ENCODE measurements at places on chromosomes 12 and 14.

DNA sequence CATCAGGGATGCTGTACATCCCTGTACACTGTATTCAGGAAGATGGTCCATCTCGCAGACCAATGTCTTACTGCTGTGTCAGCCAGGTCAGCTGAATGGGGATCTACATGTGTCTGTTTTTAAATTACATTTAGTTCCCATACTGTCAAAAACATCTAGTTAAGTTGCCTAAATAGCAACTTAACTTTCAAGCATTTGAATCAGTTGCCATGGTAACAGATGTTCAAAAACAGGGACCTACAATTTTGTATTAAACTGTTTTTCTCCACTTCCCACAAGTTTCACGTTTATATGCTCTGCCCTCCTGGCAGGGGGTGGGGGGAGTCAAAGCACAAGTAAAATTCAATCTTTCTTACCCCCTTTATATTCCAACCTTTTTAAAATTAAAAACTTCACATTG, 38.3 kb downstream of the C12orf42 start:
- DNase-seq: no peak

GRCh38 chr12:45726603-45727300, 2.8 kb upstream of the ARID2 start:
- no peak for DNase-seq

- DNase-seq: no peak
These were observed 7.1 kb upstream of the ASB8 start for GRCh38 chr12:48164451-48164850.

DNA sequence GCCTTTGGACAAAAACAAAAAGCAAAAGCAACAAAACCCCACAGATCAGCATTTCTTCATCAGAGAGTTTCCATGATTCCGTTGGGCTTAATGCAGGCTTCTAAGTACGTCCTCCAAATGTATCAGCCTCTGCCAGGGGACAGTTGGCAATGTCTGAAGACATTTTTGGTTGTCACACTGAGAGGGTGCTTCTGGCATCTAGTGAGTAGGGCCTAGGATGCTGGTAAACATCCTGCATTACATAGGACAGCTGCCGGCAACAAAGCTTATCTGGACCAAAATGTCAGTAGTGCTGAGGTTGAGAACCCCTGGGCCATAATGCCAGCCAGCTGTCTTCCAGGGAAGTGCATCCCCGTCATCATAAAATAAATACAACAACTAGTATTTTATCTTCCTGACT, 9.4 kb upstream of the LRRC10 start:
- DNase-seq: no peak
